ENCODE measurements at places on chromosomes 5 and 9. TPM values are rescaled to one million over a fixed set of nuclear protein-coding genes. Genes with fewer than 3 reads are reported as not detected.

DNA sequence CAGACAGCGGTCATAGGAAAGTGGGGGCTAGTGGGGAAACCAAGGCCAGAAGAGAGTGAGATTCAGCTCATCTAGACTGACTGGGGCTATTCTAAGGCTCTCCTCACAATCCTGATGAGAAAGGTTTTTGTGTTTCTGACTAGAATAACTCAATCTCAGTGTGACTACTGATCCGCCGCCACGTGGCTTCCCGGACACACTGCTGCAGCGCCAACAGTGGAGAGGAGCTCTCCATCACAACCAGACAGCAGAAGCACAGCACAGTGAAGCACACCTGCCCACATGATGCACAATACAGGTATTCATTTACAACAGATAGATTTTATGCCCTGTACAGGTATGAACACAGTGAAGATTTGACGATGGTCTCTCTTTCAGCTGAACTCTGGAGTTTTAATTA lies 25.4 kb downstream of the NREP start:
- no peak overlapping the region for H3K27ac ChIP-seq
- H3K27me3 ChIP-seq: no peaks in the 10 kb centered on the region
- DNase-seq: no peak

Gene ANXA2R
- total RNA-seq: 4.1 TPM

Gene TRMT10B
- total RNA-seq: 7.8 TPM

Gene KYAT1
- total RNA-seq: 6.9 TPM

- H3K36me3 ChIP-seq: no peaks in the 10 kb centered on the region
- peaks cover 15% of the 10 kb centered on the region for H3K4me1 ChIP-seq
- no peaks in the 10 kb centered on the region for H3K27me3 ChIP-seq
- DNase-seq: no peak
- no peak overlapping the region for H3K27ac ChIP-seq
Observed at GRCh38 chr9:82938426-82939218, 124.3 kb downstream of the RASEF start.

Gene FGF10
- total RNA-seq: not detected
